ENCODE measurements at places on chromosomes 2 and 18.

DNA sequence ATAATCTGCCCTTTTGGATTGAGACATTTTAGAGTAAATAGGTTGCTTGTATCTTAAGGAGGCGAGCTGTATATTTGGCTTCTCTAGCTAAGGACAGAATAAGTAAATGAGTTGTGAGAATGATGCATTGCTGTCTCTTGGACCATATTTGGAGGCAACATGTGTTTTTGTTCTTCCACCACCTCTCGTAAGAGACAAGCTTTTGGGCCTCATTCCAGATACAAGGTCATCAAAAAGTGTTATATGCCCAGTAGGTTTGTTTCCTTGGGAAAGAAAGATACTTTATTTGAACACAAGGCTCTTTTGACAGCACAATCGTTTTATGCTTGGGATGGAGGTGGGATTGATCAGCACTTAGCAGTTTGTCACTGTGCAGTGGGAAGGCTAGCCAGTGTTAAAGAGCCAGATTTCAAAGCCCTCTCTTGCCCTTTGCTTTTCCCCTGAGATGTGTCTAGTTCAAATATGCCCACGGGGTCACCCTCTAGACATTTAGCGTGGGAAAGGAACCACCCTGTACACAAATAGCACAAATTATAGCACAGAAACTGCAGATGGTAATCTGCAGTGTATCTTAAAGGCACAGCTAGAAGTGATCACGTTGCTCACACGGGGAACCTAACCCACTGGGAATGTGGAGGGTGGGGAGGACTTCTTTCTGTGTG lies 131.3 kb downstream of the MAP4K4 start:
- DNase-seq: peak; percentile 59

DNA sequence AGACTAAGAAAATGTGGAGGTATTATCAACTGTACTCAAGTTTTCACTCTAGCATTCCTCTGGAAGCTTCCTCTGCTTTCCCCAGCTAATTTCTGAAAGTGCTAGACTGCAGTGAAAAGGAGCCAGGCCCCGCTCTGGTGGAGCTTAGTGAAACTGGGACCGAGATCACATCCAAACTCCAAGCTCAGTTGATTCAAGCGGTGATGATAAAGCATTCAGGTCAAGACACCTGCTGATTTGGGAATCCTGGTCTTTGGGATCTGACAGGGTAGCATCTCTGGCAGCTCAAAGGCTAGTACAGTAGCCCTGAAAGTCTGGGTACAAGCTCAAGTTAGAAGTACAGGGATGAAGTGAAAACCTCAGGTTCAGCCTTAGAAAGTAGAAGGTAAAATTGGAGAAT lies 120.2 kb upstream of the CRIM1 start:
- DNase-seq: no peak

DNA sequence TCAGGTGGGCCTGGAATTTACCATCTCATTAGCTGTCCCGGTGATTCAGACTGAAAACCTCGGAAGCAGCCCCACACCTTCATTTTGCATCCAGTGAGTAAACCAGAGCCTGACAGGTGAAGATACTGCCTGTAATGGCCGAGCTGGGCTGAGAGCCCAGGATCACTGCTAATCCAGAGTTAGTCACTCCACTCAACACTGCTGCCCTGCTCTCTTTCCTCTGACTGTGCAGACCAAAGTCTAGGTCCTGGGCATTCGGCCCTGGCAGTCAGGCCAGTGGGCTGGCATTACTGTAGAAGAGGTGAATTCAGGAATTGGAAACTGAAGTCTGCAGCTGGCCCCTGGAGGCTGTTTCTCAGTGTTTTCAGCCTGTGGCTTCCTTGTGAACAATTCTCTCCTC lies 44.3 kb downstream of the TMEM17 start:
- DNase-seq: peak; percentile 43

DNA sequence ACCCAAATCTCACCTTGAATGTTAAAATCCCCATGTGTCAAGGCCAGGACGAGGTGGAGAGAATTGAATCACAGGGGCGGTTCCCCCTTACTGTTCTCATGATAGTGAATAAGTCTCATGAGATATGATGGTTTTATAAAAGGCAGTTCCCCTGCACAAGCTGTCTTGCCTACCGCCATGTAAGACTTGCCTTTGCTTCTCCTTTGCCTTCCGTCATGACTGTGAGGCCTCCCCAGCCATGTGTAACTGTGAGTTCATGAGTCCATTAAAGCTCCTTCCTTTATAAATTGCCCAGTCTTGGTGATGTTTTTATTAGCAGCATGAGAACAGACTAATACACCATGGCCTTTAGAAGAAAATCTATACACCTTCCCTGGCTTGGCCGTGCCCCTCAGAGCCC lies 7.4 kb upstream of the MBP start:
- DNase-seq: no peak

DNA sequence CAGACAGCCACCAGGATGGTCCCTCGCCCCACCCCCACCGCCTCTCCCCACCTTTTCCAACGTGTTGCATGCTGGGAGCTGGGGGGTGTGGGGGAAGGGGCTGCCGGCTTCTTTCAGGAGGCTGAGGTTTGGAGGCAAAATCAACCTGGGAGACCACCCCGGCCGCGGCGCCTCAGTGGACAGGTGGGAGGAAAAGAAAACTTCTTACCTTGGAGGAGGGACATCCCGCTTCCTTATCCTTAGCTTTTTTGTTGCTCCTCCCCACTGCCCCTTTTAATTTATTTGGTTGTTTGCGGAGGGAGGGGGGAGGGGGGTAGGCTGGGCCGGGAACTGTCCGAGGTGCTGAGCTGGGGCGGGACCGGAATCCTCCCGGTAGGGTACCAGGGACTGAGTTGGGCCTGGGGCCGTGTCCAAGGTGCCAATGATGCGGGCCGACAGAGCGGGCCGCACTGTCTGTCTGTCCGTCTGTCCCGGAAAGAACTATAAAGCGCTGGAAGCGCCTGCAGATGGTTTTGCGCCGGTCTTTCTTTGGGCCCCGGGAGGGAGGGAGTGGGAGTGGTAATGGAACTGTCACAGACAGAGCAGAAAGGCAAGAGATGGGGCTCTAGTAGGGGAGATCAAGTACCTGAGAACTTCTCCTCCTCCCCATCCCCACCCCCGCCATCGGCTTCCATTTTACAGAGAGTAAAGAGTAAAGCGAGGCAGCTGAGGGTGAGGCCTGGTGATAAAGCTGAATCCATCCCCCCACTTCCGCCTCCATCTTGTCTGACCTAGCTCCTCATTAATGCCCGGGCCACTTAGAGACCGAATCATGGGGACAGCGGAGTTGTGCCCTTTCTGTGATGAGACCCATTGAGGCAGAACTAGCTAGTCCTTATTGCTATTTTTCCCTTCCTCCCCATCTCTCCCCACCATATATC lies 2.4 kb downstream of the CDK5R2 start:
- no peak for DNase-seq

DNA sequence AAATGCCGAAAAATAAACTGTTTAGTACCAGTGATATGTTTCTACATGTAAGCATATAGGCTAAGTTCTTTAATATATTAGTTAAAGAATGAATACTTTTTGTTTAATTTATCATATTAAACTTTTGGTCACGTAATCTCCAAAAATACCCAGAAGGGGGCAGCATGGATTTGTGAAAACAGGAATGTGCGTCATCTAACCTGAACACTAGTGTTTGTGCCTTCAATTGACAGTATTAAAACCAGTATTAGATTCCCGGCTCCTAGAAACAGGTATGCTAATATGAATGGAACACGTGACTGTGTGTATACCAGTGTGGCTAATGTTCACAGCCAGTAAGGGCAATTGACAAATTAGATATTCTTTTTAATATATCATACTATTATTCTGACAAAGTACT lies 51.8 kb downstream of the WDR7 start:
- DNase-seq: peak; percentile 39

DNA sequence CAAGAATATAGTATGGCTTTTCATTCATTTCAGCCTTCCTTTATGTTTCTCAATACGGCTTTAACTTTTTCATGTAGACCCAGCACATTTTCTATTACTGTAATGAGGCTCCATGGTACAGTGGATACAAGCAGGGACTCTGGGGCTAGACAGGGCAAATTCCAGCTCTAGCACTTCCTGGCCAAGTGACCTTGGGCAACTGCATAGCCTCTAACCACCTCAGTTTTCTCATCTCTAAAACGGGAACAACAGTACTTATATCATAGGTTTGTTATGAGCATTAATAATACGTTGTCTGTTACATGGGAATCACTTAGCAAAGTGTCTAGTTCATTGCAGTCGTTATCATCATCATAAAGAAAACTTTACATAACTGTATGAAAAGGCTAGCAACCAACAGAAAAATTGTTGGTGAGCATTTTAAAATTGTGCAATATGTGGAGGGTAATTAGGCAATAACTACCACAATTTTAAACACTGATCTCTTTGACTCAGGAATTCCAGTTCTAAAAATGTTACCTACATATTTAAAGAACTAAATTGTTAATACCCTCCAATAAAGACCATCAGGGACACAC lies 13.7 kb upstream of the RMDN2 start:
- DNase-seq: no peak

- no peak for DNase-seq
These were observed 293.0 kb downstream of the NDUFA10 start for GRCh38 chr2:239731998-239732665.

GRCh38 chr2:68734688-68735525 lies at the start of gene ARHGAP25:
ARHGAP25 (plus strand) TSS chr2:68734811; CDS start chr2:68735200, 389 bp downstream.
- no peak for DNase-seq

- DNase-seq: no peak
These were observed 37.2 kb upstream of the ID2 start for GRCh38 chr2:8644605-8645175.

- no peak for DNase-seq
These were observed 12.9 kb upstream of the ESPNL start for GRCh38 chr2:238087211-238087610.

GRCh38 chr18:3062798-3063680 lies 50.1 kb upstream of the LPIN2 start:
- peak; percentile 22 for DNase-seq

DNA sequence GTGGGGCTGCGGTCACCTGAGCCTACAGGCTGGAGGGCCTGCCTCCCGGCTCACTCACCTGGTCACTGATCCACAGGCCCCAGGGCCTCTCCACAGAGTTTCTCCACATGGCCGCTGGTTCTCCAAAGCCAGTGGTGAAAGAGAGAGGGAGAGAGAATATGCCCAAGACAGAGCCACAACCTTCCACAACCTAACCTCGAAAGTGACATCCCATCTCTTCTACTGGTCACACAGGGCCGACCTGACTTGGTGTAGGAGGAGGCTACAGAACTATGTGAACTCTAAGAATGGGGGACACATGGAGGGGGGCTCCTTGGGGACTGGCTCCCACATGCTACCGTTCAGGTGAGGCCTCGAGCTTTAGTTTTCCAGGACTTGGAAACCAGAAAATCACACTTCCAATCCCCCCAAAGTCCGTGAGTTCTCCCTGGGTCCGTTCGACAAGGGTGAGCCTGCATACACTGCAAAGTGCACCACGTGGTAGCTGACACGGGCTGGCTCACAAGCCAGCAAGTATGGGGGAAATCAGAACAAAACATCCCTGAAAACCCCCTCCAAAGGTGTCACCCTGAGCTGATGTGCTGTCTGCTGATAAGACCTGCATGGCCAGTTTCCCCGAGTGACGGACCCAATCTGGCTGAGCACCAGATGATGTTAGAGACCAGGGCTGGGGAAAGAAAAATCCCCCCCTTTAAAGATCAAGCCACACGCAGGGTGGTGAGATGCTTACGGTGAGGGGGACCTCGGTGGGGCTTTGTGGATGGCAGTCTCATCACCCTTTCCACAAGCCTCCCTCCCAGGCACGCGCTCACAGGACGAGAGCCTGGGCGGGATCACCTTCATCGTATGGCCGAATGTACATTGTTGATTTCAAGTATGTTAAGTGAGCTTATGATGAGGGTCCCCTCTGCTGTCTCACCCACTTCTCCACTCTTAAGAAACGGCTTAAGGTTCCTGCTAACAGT lies 54.2 kb upstream of the SEMA4C start:
- DNase-seq: no peak

- DNase-seq: peak; percentile 64
These were observed 104.2 kb upstream of the RND3 start for GRCh38 chr2:150591496-150592285.
